CD14-positive monocyte (primary cell): ENCODE measurements at places on chromosomes 1 and 21. TPM values are rescaled to one million over a fixed set of nuclear protein-coding genes. Genes with fewer than 3 reads are reported as not detected.

KRTAP12-2 gene
- not detected for polyA plus RNA-seq

FCGR1A gene
- polyA plus RNA-seq: 79.7 TPM

TMPRSS15 gene
- polyA plus RNA-seq: not detected

CFAP74 gene
- polyA plus RNA-seq: not detected

GRCh38 chr1:179930867-179931266, 23.7 kb upstream of the CEP350 start:
- no peaks in the 10 kb centered on the region for H3K36me3 ChIP-seq
- H3K4me1 ChIP-seq: no peaks in the 10 kb centered on the region
- H3K4me3 ChIP-seq: no peak overlapping the region
- H3K27ac ChIP-seq: no peak overlapping the region

DNA sequence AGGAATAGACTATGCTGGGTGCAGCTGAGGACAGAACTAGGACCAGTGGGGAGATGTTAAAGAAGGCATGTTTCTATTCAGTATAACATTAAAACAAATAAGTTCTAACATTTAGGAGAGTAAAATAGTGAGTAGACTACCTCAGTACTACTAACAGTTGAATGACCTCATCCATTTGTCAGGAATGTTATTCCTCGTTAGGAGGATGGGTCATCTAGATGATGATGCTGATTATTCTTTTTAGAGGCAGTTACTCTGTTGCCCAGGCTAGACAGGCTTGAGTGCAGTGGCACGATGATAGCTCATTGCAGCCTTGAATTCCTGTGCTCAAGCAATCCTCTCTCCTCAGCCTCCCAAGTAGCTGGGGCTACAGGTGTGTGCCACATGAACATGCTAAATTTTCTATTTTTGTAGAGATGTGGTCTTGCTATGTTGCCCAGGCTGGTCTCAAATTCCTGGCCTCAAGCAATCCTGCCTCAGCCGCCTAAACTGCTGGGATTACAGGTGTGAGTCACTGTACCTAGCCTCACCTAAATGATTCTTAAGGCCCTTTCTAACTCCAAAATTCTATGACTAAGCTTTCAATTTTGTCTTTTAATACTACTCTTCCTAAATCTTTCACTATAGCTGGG, 9.3 kb downstream of the EEIG2 start:
- DNase-seq: no peak
- H3K4me3 ChIP-seq: no peak overlapping the region
- no peaks in the 10 kb centered on the region for H3K27me3 ChIP-seq
- H3K27ac ChIP-seq: no peak overlapping the region

GRCh38 chr1:183416850-183417771, 1.1 kb downstream of the NMNAT2 start:
- H3K4me1 ChIP-seq: peaks cover 17% of the 10 kb centered on the region
- H3K36me3 ChIP-seq: no peaks in the 10 kb centered on the region
- peaks cover 68% of the 10 kb centered on the region for H3K27me3 ChIP-seq
- no peak overlapping the region for H3K27ac ChIP-seq
- peak; percentile 14 for DNase-seq

DNA sequence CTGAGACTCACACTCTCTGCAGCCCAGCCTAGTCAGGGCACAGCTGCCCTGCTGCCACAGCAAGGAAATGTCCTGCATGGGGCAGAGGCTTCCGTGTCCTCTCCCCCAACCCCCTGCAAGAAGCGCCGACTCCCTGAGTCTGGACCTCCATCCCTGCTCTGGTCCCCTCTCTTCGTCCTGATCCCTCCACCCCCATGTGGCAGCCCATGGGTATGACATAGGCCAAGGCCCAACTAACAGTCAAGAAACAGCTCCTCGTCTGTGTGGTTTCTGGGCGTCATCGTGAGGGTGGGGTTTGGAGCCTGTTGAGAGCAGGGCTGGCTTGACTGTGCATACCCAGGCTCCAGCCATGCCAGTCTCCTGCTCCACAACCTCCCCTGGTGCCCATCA, 19.5 kb downstream of the FAAH start:
- H3K36me3 ChIP-seq: peaks cover 58% of the 10 kb centered on the region
- no peak overlapping the region for H3K4me3 ChIP-seq
- H3K4me1 ChIP-seq: no peaks in the 10 kb centered on the region
- H3K27me3 ChIP-seq: no peaks in the 10 kb centered on the region
- no peak for DNase-seq

DNA sequence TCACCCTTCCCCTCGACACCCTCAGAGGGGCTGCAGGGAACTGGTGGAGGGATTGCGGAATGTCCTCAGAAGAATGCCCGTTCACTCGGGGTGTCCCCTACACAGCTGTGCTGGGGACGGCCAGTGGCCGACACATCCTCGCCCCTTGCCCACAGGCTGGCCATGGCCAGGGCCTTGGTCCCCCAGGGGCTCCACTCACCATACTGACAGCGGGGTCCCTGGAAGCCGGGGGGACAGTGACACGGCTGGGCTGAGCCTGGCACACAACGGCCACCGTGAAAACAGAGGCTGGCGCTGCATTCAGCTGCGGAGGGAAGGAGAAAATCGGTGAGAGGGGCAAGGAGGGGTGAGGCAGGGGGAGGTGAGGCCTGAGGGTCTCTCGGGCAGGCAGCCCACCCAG, 31.7 kb downstream of the MEGF6 start:
- DNase-seq: no peak
- H3K27ac ChIP-seq: no peak overlapping the region
- H3K36me3 ChIP-seq: no peaks in the 10 kb centered on the region
- H3K4me3 ChIP-seq: no peak overlapping the region

DNA sequence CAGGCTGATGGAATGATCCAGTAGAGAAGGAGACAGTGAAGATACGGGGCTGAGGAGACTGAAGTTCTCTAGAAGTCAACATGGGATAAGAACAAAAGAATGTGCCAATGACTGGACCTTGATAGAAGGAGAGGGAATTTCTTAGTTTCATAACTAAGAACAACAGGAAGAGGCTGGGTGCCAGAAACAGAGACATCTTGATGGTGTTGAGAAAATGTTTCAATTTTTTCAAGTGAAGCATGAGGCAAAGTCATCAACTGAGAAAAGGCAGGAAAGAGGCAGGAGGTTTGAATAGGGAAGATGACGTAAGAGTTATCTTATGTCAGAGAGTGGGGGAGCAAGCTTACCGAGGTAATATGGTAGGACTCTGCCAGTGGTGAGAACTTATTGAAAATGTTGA, 80.1 kb downstream of the SPAG17 start:
- H3K36me3 ChIP-seq: no peaks in the 10 kb centered on the region
- H3K27ac ChIP-seq: no peak overlapping the region
- no peak overlapping the region for H3K4me3 ChIP-seq
- no peaks in the 10 kb centered on the region for H3K27me3 ChIP-seq
- H3K4me1 ChIP-seq: no peaks in the 10 kb centered on the region
- DNase-seq: no peak

DNA sequence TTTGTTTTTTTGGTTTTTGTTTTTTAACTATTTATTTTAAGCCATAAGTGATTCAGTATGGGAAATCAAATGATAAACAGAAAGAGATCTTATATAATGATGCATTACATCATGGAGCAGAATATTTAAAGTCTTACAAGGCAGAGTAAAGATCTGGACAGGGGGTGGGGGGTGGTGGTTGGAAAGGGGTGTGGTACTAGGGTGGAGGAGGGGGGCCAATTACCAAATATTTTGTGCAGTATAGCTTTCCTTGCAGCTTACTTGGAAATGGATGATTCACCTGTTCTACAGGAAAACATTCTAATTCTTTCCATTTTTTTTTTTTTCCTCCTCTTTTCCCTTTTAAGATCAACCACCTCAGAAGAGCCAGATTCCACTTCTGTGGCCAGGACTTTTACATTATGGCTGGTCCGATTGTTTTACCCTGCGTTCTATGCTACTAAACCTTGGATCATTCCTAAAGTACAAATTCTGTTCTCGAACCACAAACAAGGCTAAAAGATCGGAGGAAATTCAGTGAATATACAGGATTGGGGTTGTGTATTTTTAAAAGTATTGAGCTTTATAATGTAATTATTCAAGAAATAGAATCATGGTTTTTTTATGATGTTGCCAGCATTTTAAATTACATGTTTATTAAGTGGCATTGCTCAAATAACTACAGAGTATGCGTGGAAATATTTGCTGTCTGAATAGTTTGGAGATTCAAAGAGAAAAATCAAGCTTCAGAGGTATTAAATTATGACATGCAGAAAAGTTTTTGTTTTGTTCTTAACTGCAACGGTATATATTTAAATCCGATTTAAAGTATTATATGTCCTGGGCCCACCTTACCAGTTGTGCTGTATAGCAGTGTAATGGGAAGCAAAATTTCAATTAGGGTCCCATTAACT, 859.5 kb downstream of the USP25 start:
- peaks cover 5% of the 10 kb centered on the region for H3K4me1 ChIP-seq
- H3K27ac ChIP-seq: no peak overlapping the region
- DNase-seq: no peak
- no peak overlapping the region for H3K4me3 ChIP-seq
- no peaks in the 10 kb centered on the region for H3K36me3 ChIP-seq

DNA sequence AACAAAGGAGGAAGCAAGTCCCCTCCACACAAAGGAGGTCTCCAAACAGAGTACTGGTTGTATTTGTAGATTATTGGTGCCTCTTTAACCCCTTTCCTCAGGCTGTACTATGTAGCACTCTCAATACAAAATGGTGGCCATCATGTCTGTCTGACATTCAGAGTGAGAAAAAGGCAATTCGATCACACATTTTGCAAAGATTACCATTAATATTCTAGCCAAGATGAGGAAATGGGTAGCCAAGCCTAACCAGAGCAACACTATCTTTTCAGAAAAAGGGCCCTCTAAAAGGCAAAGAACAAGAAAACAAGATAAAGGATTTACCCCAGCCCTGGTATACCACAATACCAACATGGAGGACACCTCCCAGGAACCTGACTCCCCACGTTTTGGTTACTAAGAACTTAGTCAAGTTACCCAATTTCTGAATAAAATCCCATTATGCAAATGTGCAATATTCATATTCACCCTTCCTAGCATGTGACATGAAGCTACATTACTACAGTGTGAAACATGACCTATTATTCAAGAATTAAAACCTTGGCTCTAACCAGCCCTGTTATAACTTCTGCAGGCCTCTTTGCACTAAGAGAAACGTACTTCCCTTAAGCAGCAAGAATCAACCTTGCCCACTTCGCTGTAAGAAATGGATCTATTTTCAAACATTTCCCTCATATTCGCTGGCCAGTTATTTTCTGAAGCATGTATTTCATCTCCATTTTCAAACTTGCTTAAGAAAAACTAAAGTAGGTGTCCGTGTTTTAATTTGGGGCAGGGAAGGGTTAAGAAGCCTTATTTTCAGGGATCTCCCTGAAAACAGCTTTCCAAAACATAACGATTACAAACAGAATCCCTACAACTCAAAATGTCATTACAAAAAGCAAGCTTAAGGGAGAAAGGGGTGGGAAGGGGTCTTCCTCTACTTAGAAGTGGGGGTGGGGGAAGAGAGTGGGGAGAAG, 2.1 kb downstream of the KDM5B start:
- peaks cover 3% of the 10 kb centered on the region for H3K27me3 ChIP-seq
- H3K36me3 ChIP-seq: no peaks in the 10 kb centered on the region
- H3K4me1 ChIP-seq: peaks cover 46% of the 10 kb centered on the region
- H3K4me3 ChIP-seq: peak overlapping the region; percentile 52
- H3K27ac ChIP-seq: no peak overlapping the region

DNA sequence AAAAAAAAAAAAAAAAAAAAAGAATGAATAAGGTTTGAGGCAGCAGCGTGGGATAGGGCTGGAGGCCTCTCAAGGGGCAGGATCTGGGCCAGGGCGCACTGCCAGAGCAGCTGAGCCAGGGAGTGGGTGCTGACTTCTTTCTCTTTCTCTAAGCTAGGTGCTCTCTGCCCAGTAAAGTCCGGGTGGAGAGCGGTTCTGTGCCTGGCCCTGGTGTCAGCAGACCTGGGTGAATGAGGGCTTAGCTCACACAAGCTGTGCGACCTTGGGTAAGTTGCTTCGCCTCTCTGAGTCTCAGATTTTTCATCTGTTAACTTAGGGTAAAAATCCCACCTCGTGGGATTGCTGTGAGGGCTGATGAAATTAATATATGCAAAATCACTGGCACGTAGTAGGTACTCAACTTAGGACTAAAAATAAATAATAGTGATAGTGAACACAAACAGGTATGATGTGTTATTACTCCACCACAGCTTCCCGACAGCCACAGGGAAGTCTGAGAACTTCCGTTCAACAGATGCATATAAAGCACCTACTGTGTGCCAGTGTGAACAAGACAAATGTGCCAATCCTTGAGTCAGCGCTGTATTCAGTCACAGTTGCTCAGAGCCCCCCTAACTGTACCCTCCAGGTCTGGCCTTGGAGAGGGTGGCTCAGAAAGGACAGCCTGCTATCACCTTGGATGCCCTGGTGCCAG, 2.0 kb upstream of the FAM131C start:
- peaks cover 7% of the 10 kb centered on the region for H3K4me1 ChIP-seq
- no peak overlapping the region for H3K4me3 ChIP-seq
- no peak for DNase-seq

GRCh38 chr1:64356636-64357256, 113.2 kb upstream of the CACHD1 start:
- no peak for DNase-seq
- no peaks in the 10 kb centered on the region for H3K27me3 ChIP-seq
- H3K4me1 ChIP-seq: no peaks in the 10 kb centered on the region
- no peaks in the 10 kb centered on the region for H3K36me3 ChIP-seq

- H3K4me3 ChIP-seq: no peak overlapping the region
- no peak overlapping the region for H3K27ac ChIP-seq
- H3K27me3 ChIP-seq: no peaks in the 10 kb centered on the region
- no peaks in the 10 kb centered on the region for H3K36me3 ChIP-seq
Measured at GRCh38 chr1:208467151-208467780, 223.1 kb upstream of the PLXNA2 start.
